ENCODE measurements at places on chromosomes 7 and 10. TPM values are rescaled to one million over a fixed set of nuclear protein-coding genes. Genes with fewer than 3 reads are reported as not detected.

- DNase-seq: no peak
Observed at GRCh38 chr10:16816171-16816570, 1.1 kb downstream of the RSU1 start.

Gene RBM20
- total RNA-seq: 7.7 TPM

Gene PTF1A
- total RNA-seq: not detected

Gene SPDYE8
- not detected for total RNA-seq

Gene CUBN
- total RNA-seq: 0.34 TPM

Gene BAMBI
- 19.8 TPM for total RNA-seq

DNA sequence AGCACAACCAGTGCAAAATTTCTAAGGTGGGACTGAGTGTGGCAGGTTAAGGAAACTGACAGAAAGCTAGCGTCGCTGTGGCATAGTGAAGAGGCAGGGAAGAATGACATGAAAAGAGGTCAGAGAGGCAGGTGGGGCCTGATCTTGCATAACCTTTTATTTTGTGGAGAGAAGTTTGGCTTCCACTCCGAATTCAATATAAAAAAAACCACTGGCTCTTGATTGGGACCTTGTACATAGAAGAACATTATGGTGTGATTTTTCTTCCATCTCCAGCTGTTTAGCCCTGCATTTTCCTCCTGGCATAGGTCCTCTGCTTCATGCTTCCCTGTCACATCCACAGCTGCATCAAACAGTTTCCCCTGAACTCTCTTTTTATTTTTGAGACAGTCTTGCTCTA is 170.5 kb upstream of the MEOX2 start:
- no peak for DNase-seq

DNA sequence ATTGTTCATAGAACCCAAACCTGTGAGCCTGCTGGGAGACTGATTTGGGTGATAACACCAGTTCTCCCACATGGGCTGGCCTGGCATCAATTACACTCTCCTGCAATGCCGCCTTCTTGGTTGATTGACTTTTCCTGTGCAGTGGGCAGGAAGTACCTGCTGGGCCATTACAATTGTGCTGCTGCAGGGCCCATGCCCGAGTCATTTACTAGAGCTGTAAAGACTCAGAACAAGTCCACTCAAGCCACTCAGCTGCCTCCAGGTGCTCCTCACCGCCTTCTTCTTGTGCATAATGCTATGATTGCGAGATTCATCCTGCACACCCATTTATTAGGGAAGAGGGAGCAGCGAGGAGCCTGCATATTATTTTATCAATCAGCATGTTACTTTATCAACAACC is 264.0 kb downstream of the TCERG1L start:
- no peak for DNase-seq

Gene PHKG1
- 1.3 TPM for total RNA-seq

- DNase-seq: no peak
Observed at GRCh38 chr10:47077941-47078340, 166.7 kb downstream of the PTPN20 start.

GRCh38 chr7:24297362-24297761 is 13.4 kb downstream of the NPY start:
- DNase-seq: no peak

Gene MCM10
- total RNA-seq: 47.0 TPM
